ENCODE measurements at places on chromosomes 4 and X. TPM values are rescaled to one million over a fixed set of nuclear protein-coding genes. Genes with fewer than 3 reads are reported as not detected.

- no peaks in the 10 kb centered on the region for H3K4me1 ChIP-seq
- H3K27ac ChIP-seq = no peak overlapping the region
- no peaks in the 10 kb centered on the region for H3K27me3 ChIP-seq
- no peaks in the 10 kb centered on the region for H3K36me3 ChIP-seq
Measured at GRCh38 chr4:108891896-108892590, 129.2 kb upstream of the ETNPPL start.

- no peaks in the 10 kb centered on the region for H3K36me3 ChIP-seq
- DNase-seq = no peak
- no peaks in the 10 kb centered on the region for H3K4me1 ChIP-seq
- no peak overlapping the region for H3K27ac ChIP-seq
- peaks cover 2% of the 10 kb centered on the region for H3K27me3 ChIP-seq
- H3K4me3 ChIP-seq = no peak overlapping the region
Measured at GRCh38 chrX:113392355-113392754, 551.7 kb upstream of the AMOT start.

- H3K27me3 ChIP-seq = peaks cover 33% of the 10 kb centered on the region
- H3K4me1 ChIP-seq = no peaks in the 10 kb centered on the region
- no peak overlapping the region for H3K27ac ChIP-seq
Measured at GRCh38 chrX:13419276-13419675, 99.4 kb upstream of the ATXN3L start.

DNA sequence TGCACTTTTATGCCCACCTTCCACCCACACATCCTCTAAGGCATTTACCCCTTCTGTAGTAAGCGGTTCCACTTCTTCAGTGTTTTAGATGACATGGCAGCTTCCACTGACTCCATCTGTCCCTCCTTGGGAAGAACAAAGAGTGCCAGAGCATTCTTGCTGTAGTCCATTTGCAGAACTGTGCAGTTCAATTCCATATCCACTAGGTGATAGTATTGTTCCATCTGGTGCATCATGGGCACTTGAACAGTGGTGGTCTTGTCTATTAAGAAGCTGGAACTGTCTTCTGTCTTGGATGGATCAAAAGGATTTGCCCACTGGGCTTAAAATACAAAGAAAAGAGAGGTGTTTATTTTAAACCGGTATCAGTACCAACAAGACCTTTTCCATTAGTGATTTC lies 3.5 kb downstream of the SERPINA7 start:
- DNase-seq = no peak
- H3K4me3 ChIP-seq = no peak overlapping the region
- H3K36me3 ChIP-seq = no peaks in the 10 kb centered on the region
- peaks cover 20% of the 10 kb centered on the region for H3K27me3 ChIP-seq
- H3K4me1 ChIP-seq = no peaks in the 10 kb centered on the region

CCNQ gene
- 29.6 TPM for polyA plus RNA-seq

XAGE1A gene
- polyA plus RNA-seq = 3.1 TPM

TCEAL5 gene
- 0.12 TPM for polyA plus RNA-seq
